ENCODE measurements at places on chromosomes 1 and 21.

DNA sequence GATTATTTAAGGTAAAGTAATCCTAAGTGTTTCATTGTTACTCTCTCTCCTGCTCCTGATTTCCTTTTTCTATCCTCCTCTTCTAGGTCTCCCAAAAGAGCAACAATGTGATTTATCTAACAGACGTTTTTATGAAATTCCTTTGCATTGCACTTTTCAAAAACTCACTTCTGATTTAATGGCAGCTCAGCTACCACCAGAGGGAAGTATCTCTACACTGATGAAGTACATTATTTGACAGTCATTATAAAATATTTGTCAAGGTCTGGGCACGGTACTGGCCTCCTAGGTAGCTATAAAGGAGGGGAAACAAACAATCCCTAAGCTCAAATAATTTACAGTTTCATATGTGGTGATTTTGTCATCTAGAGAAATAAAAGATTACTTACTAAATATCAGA lies 15.6 kb downstream of the TMPRSS15 start:
- no peak for DNase-seq

DNA sequence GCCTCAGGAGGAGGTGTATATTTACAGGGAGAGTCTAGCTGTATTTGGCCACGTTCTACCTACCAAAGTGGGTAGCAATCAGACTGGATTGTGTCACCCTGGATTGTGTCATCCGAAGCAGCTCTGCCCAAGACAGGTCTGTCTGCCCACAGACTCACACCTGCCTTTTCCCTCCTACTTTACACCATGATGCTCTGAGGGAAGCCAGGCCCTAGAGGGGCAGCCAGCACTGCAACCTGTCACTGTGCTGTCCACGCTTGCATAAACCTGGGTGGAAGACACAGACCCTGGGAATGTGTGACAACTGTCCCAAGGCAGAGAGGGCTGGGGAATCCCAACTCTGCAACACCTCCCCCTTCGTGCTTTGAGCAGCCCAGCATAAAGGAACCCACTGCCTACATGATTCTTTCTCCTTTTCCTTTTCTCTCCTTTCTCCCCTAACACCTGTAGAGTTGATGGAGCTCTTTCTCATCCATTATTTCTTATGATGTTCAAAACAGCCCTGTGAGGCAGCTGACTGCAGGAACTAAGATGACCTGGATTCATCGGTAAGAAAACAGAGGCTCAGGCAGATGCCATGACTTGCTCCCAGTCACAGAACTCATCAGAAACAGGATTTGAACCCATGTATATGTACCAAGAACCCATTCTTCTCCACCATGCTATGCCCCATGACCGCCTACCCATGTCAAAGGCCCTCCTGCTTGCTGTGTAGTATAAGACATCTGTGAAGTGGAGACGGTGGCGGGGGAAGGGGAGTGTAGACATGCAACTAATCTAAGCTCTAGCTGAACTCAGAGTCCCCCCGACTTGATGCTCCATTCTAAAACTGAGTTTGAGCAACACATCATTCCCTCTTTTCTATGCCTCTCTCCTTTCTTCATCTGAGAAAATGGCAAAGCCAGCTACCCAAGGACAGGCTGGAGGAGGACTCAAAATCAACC lies 55.9 kb downstream of the ITPKB start:
- DNase-seq, result no peak

DNA sequence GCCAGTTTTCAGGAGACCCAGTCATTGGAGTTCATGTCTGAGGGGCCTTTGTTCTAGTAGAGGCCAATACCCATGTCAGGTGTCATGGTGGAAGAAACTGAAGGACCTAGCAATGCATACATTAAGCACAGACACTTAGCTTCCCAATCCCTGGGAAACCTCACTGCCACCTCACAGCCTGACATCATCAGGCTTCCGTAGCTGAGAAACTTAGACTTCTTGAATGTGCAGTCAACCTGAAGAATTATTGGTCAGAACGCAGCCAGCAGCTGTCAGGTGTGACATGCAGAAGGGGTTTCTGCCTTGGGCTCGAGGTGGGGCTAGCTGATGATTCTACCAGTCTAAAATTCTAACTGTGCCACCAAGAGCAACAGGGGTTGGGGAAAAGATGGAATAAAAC lies 1.9 kb upstream of the ITPKB start:
- DNase-seq, result no peak

DNA sequence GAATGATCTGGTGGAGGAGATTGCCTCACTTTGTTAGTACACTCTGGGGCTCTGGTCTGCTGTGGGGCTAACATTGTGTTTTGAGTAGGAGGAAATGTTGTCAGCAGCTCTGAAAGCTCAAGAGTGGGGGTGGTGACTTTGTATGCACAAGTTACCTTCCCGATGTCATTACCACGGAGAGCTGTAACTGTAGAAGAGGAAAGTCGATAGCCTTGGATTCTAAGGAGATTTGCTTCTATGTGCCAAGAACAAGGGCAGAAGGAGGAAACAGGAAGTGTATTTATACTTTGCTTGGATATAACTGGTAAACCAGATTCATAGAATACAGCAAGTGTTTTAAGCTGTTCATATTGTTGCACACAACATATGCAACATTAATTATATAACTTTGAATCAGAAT lies 196.1 kb downstream of the AMY1C start:
- DNase-seq, result no peak

GRCh38 chr1:37474697-37475379 lies 458 bp downstream of the ZC3H12A start:
- no peak for DNase-seq

- no peak for DNase-seq
These were observed 63.5 kb downstream of the GNG12 start for GRCh38 chr1:67769633-67770256.

DNA sequence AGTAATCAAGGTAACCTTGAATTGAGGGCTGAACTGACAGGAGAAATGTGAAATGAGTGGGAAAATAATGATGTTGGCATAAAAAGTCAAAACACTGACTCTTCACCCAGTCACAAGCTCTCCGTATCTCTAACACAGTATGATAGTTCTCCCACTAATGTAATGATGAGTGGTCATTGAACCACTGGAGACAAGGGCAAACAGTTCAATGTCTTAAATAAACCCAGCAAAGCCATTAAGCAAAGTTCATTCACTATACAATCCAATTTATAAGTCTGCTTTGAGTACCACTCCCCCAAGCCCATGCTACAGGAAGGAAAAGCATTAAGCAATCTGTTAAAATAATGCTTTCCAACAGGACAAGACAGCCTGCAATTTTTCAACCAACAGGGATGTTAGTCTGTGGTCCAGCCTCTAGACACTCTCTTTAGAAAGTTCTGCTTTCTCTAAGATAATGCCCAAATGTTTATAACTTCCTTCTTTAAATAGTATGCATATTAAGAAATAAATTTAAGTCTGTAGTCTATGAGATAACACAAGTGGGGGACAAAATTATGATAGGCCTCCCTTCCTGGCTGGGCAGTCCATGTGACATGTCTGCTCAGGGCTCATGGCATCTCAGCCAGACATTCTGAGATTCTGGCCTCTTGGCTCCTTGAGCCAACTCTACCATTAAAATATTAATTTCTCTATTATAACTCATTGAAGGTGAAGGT lies 25.5 kb upstream of the DDAH1 start:
- no peak for DNase-seq

- DNase-seq, result no peak
These were observed 56.6 kb downstream of the STYXL2 start for GRCh38 chr1:167150492-167150833.

DNA sequence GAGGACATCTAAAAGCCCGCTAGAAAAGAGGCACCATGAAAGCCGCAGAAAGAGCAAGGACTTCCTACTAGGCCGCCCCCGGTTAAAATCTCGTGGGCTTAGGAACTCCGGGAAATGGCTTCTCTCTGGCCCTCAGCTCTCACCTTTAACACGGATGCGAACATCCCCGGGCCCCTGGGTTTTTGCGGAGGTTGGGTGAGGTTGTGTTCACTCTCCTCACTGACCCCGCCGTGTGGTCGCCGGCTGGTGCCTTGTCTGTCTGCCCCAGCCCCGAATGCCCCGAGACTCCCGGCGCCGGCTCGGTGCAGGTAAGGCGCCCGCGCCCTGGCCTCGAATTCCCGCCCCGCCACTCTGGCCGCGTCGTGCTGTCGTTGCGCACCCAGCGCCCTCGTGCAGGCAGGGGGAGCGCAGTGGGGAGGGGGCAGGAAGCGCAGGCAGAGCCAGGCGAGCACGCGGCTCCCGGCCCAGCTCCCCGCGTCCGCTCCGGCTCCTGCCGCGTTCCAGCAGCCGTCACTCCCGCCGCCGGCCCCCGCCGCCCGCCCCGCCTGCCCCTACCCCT lies at the start of gene SHISAL2A:
TSS of gene SHISAL2A (plus strand) at position 437 of the 559 bp plus-strand sequence. CDS start 326 bp downstream, outside the sequence.
- no peak for DNase-seq

DNA sequence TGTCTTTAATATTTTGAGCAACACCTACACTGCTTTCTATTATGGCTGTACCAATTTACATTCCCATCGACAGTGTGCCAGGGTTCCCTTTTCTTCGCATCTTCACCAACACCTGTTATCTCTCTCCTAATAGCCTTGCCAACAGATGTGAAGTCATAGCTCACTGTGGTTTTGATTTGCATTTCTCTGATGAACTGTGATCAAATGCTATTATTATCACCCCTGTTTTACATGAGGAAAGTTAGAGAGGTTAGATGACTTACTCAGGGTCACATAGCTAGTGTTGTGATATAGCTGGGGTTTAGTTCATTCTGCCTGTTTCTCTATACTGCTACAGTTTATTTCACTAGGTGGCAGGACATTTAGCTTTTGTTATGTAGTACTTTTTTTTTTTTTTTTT lies 204.1 kb downstream of the FMN2 start:
- DNase-seq, result no peak

DNA sequence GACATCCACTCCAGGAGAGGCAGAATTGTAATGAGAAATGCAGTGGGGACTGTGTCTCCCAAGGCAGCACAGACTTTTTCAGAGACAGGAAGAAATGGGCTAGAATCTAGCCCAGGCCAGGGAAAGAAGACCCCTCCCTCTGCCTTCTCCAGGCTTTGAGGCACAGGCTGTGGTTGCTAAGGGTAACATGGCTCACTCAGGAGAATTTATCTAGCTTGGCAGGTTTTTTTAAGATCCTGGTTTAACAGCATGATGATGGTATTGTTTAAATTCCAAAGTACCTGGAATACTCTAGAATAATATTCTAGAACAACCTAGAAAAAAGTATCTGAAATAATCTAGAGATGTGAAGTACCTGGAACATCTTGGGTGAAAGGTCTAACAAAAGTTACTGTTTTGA lies 125.6 kb downstream of the URB2 start:
- DNase-seq, result no peak

GRCh38 chr1:29415156-29415830 lies 179.0 kb downstream of the PTPRU start:
- DNase-seq, result no peak

DNA sequence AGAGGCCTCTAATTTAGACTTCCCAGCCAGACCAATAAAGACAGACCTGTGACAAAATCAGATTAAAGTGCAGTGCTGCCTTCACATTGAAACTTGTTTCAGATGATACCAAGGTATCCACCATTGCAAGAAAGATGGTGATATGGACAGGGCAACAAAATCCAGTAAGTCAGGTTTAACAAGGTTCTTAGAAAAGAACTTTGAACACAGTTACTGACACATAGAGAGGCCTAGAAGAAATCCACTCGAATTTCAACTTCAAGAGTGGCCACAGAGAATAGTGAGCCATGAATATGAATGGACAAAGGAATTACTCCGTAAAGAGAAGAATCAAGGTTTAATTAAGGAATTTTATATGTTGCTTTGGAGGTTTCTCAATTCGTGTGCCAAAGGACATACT lies 230.4 kb downstream of the KCNT2 start:
- DNase-seq, result no peak

- no peak for DNase-seq
These were observed 32.5 kb downstream of the CDC42BPA start for GRCh38 chr1:227285745-227286144.

- no peak for DNase-seq
These were observed 30.7 kb downstream of the PTPN14 start for GRCh38 chr1:214520544-214521165.

- no peak for DNase-seq
These were observed 12.3 kb upstream of the FGR start for GRCh38 chr1:27647328-27647727.

DNA sequence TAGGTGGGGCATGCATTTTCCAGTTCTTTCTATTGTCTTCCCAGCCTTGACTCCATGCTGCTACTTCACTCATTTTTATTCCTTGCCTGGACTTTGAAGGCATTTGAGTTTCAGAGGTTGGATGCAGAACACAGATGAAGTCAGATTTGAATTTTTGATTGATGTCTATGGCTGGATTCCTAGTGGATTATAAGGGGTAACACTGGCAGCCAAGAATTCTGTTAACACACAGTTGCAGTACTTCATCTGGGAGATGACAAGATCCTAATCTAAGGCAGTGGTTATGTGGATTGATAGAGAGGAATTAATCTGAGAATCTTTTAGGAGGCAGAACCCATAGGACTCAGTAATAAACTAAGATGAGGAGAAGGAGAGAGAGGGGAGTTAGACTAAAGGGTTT lies 439.0 kb upstream of the USP24 start:
- no peak for DNase-seq

GRCh38 chr1:207863893-207864535 lies 46.9 kb downstream of the CD34 start:
- no peak for DNase-seq

DNA sequence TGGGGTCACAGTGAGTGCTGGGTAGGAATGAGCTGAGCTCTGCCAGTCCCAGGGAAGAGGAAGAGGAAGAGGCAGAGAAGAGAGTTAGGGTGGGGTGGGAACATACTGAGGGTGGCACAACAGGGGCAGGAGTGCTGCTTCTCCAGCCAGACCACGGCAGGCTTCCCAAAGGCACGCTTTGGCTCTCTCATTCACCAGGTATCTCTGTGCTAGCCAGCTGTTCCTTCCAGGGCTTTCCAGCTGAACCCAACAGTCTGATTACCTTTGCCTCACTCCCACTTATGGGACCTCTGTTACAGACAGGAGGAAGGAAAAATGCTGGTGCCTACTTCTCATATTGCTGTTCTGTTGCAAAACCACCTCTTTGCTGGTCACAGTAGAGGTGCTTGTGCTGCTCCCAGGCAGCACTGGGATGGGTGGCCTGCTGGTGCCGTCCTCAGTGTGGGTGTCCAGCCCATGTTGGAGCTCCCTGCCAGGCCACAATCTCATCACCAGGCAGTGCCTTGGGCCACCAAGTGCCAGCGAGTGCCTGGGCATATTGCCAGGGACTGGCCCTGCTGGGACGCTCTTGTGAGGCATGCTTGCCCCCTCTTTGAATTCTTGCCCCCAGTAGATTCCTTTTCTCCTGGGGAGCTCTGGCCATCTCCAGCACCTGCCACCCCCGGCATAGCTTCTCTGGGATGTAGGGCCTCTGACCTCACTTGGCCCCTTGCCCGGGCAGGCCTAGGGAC lies 2.1 kb downstream of the ADORA1 start:
- no peak for DNase-seq

GRCh38 chr1:46448109-46448911 lies 41.3 kb upstream of the DMBX1 start:
- DNase-seq, result no peak

DNA sequence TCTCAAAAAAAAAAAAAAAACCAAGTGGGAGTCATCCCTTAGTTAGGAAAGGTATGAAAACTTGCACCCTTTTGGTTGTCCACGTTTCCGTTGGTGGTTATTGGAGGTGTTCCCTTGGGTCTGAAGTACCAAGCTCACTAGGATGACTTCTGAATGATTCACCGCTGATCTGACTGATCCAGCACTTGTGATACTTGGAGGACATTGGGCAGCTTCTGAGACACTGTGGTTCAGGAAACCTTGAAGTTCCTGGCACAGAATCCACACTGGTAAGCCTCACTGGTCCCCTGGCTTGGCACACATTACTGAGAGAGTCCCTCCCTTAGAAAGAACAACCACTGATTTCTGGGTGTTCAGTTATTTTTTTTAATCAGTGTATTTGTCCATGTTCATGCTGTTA lies 91.9 kb downstream of the RYR2 start:
- no peak for DNase-seq

All from stimulated activated CD8-positive, alpha-beta memory T cell treated with anti-CD3 and anti-CD28 coated beads, Interleukin-15, amount 100 ng/mL, for 1 hour (primary cell).